ENCODE measurements at places on chromosomes 5 and 9. TPM values are rescaled to one million over a fixed set of nuclear protein-coding genes. Genes with fewer than 3 reads are reported as not detected.

DNA sequence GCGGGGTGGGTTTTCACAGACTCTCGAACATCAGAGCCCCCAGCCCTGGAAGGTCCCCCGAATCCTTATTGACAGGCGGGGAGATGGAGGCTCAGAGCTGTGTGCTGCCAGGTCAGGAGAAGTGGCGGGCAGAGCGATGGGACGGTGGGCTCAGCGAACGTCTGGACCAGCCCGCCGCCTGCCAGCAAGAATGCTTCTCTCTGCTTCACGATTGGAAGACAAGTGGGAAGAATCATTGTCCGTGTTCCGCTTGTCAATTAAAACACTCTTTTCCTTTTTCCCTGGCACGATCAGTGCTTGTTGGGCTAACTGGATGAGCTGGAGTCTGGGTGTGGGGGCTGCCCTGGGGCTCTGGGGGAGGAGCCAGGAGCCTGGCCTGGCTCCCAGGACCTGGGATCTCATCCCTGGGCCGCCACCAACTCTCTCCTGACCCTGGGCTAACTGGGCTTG is 1.6 kb downstream of the COL5A1 start:
- DNase-seq, result peak; percentile 72

Gene SAXO1
- total RNA-seq, result not detected

Gene POC5
- total RNA-seq, result 11.6 TPM

DNA sequence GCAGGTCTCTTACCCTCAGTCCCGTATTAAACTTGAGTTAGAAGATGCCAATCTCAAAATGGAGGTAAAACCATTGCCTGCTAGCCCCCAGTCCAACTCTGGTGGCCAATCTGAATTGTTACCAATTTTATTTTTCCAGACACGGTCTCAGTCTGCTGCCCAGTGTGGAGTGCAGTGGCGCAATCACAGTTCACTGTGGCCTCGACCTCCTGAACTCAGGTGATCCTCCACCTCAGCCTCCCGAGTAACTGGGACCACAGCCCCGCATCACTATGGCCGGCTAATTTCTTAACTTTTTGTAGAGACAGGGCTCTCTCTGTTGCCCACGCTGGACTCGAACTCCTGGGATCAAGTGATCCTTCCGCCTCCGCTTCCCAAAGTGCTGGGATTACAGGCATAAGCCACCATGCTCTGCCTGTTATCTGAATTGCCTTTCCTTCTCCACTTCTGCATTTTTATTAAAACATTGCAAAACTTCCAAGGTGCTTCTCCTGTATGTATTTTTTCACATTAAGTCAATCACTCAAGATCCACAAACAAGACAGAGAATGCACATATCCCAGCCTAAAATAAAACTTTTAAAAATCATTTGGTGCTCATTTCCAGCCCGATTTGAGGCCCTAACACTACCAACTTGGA is 2.3 kb downstream of the FANCC start:
- DNase-seq, result no peak

Gene FCN1
- 0.63 TPM for total RNA-seq

Data from ovary (tissue), 10 donors.